T-cell (primary cell): ENCODE measurements at places on chromosomes 7 and 10. TPM values are rescaled to one million over a fixed set of nuclear protein-coding genes. Genes with fewer than 3 reads are reported as not detected.

Gene PSTK
- 4.8 TPM for total RNA-seq

- DNase-seq = no peak
Observed at GRCh38 chr7:41052736-41053135, 650.2 kb downstream of the INHBA start.

DNA sequence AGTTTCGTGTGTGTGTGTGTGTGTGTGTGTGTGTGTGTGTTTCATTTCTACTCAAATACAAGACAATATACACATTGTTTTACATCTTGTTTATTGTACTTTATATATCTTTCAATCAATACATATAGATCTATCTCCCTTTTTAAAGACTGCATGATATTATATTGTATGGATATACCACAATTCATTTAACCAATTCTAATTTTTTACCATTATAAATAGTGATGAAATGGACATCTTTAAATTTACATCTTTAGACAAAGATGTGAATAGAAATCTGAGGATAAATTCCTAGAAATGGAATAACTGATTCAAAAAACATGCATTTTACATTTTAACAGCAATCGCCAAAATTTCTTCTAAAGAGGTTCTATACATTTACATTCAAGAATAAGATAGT is 23.2 kb upstream of the HIBADH start:
- DNase-seq = no peak

DNA sequence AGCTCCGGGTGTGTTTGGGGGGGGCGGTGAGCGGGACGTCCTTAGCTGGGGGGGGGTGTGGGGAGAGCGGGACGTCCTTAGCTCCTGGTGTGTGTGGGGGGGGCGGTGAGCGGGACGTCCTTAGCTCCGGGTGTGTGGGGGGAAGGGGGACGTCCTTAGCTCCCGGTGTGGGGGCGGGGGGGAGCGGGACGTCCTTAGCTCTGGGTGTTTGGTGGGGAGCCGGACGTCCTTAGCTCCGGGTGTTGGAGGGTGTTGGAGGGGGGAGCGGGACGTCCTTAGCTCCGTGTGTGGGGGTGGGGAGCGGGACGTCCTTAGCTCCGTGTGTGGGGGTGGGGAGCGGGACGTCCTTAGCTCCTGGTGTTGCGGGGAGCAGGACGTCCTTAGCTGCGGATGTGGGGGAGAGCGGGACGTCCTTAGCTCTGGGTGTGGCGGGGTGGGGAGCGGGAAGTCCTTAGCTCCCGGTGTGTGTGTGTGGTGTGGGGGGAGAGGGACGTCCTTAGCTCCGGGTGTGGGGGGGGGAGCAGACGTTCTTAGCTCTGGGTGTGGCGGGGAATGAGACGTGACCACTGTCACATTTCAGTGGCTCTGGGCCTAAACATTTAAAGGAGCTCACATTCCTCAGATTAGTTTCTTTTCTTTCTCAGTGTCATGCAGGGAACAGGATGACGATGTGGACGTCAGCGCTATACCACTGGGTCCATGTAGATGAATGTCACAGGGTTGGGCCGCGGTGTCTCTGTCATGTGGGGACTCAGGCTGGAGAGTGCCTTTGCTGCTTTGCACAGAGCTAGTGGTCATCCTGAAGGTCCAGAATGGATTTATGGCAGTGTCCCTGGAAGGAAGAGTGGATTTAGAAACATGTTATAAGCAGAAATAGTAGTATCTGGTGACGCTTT is 7.5 kb downstream of the DYNC2I1 start:
- DNase-seq = peak; percentile 17

GRCh38 chr10:71276873-71277272 is 42.2 kb upstream of the SLC29A3 start:
- no peak for DNase-seq

DNA sequence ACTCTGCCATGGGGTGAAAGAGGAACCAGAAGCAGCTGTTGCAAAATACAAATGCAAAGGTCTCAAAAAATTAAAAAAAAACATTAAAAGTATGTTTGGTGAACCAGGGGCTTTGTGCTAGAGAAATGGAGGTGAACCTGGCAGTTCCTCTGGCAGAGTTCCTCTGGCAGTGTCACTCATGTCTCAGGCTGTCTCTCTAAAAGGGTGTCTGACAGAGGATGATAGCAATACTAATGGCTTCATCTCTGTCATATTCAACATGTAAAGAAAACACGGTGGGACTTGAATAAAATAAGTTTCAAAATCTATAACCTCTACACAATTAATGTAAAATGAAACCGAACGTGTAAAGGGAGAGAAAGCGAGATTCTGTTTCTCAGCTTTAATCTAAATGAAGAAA is 375.7 kb upstream of the VWC2 start:
- DNase-seq = no peak

- no peak for DNase-seq
Observed at GRCh38 chr10:125881192-125881591, at the start of gene DHX32. Gene DHX32 (minus strand): TSS chr10:125881292. CDS start chr10:125880824, 468 bp downstream.

DNA sequence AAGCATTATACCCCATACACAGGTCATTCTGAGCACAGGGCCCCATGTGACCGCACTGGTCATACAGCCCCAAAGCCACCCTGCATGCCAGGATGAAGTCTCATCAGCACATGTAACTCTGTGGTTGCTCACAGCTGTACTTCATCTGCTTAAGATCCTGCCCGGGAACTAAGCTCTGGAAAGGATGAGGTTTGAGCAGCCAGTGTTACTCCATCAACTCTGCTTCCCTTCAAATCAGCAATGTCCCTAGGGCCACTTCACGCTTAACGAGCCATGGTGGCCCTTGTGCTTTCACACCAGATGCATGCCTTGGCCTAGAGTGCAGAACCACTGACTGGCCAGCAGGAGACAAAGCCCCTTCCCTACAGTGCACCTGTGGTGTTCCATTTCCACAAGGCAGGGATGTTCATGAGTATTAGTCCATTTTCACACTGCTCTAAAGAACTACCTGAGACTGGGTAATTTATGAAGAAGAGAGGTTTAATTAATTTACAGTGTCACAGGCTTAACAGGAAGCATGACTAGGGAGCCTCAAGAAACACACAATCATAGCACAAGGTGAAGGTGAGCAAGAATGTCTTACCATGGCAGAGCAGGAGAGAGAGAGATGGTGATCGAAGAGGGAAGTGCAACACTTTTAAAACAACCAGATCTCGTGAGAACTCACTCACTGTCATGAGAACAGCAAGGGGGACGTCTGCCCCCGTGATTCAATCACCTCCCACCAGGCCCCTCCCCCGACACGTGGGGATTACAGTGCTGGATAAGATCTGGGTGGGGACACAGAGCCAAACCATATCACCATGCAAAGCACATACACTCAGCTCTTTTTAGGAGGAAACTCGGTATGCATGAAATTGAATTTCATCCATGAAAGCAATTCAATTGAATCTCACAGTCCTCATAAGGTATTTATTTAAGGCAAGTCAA is 149.0 kb upstream of the CDCA7L start:
- no peak for DNase-seq
